ENCODE measurements at places on chromosomes 13 and 19.
A peak's percentile ranks its signal among the peaks of the same experiment; 100 is the strongest.

GRCh38 chr13:85657942-85658341, 141.3 kb downstream of the SLITRK6 start:
- no peak for DNase-seq

DNA sequence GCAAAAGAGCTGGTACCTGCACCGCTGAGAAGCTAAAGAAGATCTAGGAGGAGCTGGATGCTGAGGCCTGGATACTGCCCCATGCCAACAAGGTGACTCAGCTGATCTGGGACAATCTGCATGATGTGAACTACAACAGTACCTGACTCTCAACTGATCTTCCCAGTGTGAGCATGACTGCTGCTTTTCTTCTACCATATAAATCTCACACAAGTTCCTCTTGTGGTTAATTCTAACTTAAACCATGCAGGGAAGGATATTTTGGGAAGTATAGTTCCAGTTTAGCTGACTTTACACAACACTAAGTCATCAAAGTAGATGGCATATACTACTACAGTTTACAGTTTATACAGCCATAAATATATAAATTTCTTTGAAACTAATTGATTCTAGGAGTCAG, 91.9 kb downstream of the SLAIN1 start:
- no peak for DNase-seq

GRCh38 chr19:16285769-16286498, 38.7 kb upstream of the KLF2 start:
- DNase-seq: no peak

- no peak for DNase-seq
These were observed 576.5 kb upstream of the SLITRK5 start for GRCh38 chr13:87094646-87095045.

DNA sequence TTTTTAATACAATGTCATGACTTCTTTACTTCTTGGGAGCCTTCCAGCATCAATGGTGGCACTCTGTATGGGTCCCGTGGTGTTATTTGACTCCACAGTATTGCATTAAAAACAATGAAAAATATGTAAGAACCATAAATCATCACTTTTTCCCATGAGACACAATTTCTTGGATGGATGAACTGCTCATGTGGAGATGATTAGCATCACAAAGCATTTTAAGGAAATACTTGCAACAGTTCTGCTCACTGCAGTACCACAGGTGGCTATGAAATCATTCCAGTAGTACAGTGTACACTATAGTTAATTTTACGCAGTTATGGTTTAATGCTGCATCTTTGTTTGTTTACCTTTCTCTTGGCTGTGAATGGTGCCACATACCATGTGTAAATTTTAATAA, 37.2 kb upstream of the C1QTNF9B start:
- DNase-seq: no peak

- DNase-seq: peak; percentile 66
These were observed 180.6 kb downstream of the FOXO1 start for GRCh38 chr13:40485611-40486517.

GRCh38 chr19:34260771-34261173, 6.4 kb downstream of the GARRE1 start:
- no peak for DNase-seq

GRCh38 chr13:113557013-113557412, 27.5 kb upstream of the TFDP1 start:
- peak; percentile 25 for DNase-seq

GRCh38 chr19:53870485-53870844, 2.8 kb downstream of the MYADM start:
- no peak for DNase-seq

DNA sequence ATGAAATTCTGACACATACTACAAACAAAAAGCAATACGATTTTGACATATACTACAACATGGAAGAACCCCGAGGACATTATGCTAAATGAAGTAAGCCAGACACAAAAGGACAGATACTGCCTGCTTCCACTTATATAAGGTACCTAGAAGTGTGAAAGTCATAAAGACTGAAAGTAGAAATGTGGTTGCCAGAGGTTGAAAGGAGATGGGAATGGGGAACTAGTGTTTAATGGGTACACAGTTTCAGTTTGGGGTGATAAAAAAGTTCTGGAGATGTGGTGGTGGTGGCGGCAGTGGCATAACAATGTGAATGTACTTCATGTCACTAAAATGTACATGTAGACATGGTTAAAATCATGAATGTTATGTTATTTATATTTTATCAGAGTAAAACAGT, 12.1 kb upstream of the NDFIP2 start:
- no peak for DNase-seq

DNA sequence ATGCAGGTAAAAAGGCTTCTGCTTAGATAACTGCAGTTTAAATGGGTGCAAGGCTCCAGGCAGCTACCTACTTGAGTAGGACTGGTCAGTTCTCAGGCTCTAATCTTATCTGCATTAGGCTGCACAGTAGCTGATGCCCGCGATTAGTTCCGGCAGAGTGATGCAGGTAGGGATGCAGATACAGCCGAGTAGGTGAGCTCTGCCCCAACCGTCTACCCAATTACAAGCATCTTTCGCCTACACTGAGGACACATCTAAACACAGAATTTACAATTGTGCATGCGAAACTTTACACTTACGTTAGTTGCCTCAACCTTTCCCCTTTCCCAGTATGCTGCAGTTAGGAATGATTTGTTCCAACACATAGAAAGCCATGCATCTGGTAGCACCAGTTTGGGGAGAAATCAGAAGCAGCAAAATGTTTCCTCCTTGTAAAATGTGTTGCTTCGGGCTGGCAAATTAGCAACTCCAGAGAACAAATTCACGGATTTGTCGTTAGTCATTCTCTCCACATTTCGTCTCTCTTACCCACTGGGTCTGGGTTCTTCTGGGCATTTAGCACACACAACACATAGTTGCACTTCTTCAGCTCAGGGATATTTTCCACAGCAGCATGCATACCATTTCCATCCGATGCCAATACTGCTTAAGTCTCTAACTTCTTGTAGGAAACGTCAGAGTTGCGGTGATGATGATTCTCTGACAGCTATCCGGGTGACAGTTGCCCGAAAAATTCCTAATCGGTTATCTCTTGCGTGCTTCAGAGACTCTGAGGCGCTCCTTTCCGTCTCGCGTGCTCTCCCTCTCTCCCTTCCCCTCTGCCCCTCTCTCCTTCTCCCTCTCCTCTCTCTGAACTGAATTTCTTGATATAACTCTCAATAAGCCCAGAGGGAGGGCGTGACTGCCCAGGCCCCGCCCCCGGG, at the start of gene PCDH9:
Gene PCDH9 (minus strand): TSS at position 856 of the 923 bp plus-strand sequence. CDS start 1,896 bp downstream, outside the sequence.
- DNase-seq: no peak

- DNase-seq: no peak
These were observed 37.0 kb downstream of the ATP12A start for GRCh38 chr13:24717217-24717616.

DNA sequence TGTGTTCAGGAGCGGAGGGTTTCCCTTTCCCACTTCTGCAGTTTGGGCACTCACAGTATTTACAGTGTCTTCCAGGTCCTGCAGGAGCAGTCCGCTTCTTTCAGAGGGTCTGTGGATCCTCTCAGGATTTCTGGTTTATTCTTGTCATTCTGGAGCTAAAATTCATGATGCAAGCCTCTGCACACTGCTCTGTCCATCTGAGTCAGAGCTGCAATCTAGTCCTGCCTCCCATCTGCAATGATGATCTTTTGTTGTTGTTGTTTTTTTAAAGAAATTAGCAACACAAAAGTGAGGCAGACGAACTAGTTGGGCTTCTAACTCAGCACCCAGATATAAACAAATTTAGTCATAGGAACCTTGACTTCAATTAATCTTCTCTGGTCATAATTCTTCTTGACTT, 86.5 kb downstream of the DLEU7 start:
- DNase-seq: no peak

DNA sequence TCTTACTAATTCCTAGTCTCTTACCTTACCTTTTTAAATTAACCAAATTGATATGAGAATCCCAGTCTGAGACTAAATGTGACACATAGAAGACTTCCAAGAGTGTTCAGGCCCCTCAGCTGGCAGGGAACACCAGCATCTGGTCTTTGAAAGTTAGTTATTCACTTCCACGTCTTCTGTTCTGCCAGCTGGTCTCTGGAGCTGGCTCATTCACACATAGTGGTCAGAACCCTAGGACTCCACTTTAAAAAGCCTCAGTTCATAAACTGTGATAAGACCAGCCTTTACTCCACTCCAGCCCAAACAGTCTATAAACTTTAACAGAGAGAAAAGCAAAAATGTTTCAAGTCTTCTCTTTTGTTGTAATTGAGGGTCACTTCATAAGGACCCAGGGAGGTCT, 263.0 kb downstream of the DCT start:
- DNase-seq: no peak

- no peak for DNase-seq
These were observed 59.8 kb upstream of the MED4 start for GRCh38 chr13:48154671-48155070.

DNA sequence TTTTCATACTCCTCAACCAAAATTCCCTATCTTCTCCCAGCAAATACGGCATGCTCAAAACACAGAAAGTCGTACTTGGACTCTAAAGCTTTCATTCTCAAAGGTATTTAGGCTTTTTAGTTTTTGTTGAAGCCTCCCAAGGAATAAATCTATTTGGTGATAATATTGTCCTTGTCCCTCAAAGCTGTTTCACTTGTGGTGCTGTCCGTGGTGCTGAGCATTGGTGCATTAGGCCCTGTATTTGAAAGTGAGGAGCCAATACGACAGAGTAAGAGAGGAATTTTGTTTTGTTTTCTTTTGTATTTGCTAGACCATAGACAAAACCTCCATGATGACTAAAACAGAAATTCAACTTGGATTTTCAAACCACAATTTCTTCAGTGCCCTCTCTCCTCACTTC, 3.2 kb upstream of the LGALS13 start:
- no peak for DNase-seq

- no peak for DNase-seq
These were observed 136.1 kb upstream of the SPACA7 start for GRCh38 chr13:112240076-112240475.

Measured in activated CD8-positive, alpha-beta memory T cell treated with anti-CD3 and anti-CD28 coated beads, Interleukin-2, amount 50 U/mL, for 48 hours (primary cell).